ENCODE measurements at places on chromosomes 16 and 17.

- no peak for DNase-seq
These were observed 75.2 kb upstream of the METTL9 start for GRCh38 chr16:21524068-21524751.

- no peak for DNase-seq
These were observed 67.8 kb downstream of the RPH3AL start for GRCh38 chr17:284676-285355.

DNA sequence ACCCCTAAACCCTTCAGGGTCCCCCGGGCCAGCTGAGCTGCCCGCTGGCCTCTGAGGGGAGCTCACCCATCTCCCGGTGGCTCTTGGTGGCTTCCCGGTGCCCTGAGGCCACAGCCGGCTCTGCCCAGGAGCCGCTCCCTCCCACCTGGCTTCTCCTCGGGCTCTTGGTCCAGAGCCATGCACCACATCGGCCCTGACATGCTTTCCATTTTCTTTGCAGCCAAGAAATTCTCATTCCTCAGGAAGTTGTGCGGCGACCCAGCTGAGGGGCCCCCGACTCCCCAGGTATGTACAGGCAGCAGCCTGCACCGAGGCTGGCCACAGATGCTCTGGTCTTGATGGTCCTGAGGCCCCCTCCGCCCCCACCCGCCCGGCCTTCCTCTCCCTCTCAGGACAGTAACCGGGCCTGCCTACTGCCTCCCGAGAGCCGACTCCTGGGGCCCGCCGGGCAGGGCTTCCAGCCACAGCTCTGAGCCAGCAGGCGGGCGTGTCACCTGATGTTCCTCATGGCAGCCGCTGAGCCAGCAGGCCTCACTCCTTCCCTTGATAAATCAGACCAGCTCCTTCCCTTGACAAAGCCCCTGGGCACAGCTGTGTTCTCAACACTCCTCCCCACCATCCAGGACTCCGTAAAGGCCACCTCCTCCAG, 28.4 kb upstream of the ZFPM1 start:
- DNase-seq: no peak

DNA sequence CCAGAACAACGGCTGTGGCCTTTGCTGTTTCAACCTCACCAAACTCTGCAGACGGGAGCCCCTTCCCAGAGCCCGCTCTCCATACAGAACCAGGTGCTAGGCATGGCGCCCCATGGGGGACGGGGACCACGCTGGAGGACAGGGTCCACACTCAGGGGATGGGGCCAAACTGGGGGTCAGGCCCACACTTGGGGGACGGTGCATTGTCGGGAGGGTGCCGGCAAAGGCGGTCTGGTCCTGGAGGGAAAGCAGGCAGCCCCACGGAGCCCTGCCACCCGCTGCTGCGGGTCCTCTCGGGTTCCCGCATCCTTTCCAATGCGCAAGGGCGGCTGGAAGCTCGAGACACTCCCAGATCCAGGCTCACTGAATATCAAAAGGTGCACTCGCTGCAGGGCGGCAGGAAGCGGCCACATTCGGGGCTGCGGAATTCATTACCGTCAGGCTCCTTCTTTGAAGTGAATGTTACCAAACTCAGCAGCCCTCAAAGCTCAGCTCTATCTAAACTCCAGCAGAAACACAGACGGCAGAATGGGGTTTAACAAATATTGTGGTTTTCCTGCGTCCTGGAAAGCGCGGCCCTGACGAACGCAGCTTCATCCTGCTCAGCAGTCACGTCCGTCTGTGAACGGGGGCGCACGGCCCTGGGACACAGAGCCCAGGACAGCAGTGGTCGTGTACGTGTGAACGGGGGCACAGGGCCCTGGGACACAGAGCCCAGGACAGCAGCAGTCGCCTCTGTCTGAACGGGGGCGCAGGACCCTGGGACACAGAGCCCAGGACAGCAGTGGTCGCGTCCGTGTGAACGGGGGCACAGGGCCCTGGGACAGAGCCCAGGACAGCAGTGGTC, 41.3 kb downstream of the LMF1 start:
- DNase-seq: no peak

GRCh38 chr17:4908301-4908700, 5.4 kb upstream of the CHRNE start:
- no peak for DNase-seq

- DNase-seq: no peak
These were observed 11.7 kb downstream of the ZG16B start for GRCh38 chr16:2841606-2842339.

GRCh38 chr17:15981208-15981607, 18.3 kb downstream of the ZSWIM7 start:
- DNase-seq: no peak

- DNase-seq: no peak
These were observed 61.0 kb downstream of the PLD6 start for GRCh38 chr17:17144916-17145665.

GRCh38 chr17:15513058-15513791, 45.8 kb upstream of the CDRT4 start:
- no peak for DNase-seq

- no peak for DNase-seq
These were observed 101.9 kb upstream of the COX10 start for GRCh38 chr17:13967416-13967815.

DNA sequence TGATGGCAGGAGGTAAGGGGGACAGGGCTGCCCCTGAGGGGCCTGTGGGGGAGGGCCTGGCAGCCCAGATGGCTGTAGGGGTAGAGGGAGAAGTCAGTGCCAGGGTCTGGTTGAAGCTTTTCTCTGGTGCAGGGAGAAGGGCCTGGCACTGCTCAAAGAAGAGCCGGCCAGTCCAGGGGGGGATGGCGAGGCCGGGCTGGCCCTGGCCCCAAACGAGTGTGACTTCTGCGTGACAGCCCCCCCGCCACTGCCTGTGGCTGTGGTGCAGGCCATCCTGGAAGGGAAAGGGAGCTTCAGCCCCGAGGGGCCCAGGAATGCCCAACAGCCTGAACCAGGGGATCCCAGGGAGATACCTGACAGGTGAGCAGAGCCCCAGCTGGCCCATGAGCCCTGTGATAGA, 2.8 kb upstream of the NOL3 start:
- DNase-seq: no peak

GRCh38 chr17:29469276-29469675, 79.1 kb downstream of the TAOK1 start:
- DNase-seq: no peak

DNA sequence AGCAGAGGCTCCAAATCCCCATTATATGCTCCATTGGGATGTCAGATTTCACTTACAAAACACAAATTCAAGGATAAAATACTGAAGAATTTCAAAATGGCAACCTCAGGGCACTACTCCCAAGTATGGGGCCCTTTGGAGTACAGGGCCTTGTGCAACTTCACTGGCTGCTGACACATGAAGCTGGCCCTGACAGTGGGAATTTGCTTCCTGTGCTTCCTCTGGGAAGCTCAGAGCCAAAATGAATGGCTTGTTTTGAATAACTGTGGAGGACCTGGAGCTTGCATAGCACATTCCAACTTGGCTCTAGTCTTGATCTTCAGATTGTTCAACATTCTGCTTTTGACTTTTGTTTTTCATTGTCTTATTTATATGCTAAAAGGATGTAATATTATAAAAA, 52.3 kb upstream of the HNF1B start:
- no peak for DNase-seq

All from GF-D8 (cell line).